ENCODE measurements at places on chromosomes 2 and 18.

GRCh38 chr2:195903956-195904355 lies 164.7 kb downstream of the DNAH7 start:
- no peak for DNase-seq

GRCh38 chr2:231966886-231967285 lies 5.4 kb downstream of the DIS3L2 start:
- no peak for DNase-seq

DNA sequence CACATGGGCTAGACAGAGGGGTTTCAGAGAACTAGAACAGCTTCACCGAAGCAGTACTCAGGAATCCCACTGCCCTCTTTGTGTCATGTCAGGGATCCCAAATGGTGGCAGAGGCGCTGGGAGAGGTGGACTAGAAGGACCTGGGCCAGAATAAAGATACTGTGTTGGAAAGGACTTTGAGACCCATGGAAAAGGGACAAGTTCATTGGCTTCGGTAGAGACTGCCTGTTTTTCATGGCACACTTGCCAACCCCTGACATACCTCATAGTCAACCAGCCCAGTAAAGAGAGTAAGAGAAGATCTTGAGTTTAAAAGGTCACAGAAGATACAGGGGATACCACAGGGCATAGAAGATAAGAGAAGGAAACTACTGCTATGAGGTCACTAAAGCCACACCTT lies 381.0 kb downstream of the RIT2 start:
- DNase-seq, result no peak

DNA sequence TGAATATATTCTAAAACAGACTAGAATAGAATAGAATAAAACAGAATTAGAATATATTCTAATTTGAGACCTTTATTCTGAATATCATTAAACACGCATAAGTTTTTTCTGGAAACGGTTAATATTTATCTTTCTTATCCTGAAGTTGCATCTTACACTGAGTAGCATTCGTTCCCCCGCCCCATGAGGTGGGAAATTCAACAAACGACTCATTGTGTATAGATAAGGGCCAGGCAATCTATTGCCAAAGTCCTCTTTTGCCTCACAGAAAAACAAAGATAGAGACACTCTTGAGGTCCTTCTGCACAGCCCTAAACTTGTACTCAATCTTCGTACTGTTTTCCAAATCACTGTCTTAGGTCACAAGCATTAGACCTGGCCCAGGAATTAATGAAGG lies 98.1 kb downstream of the COL6A3 start:
- DNase-seq, result no peak

DNA sequence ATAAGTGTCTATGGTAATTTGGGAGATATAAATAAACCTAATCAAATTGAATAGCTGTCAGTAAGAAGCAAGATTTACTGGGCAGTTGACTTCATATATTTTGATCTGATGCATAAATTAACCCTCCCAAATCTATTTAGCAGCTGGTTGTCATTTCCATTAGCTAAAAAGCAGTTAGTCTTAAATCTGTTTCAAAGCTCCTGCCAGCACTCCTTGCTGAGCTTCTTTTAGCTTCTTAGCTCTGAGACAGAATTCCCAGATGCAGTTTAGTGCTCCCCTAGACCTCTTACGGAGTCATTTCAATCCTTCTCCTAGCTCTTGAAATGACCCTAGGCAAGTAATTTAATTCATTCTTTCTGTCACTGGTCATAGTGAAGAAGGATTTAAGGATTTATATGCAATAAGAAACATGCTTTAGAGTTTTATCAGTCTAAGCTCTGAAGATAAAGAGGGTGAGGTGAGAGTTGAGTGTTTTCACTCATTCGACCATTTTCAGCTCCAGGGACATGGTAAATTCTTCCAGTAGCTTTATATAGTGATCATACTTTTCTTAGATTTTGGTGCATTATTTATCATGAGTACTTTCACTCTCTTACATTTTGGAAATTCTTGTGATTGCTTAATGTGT lies 98.9 kb downstream of the PHLPP1 start:
- no peak for DNase-seq

- DNase-seq, result no peak
Observed at GRCh38 chr2:219727771-219728429, 100.5 kb downstream of the SLC4A3 start.

GRCh38 chr18:9774150-9774549 lies 66.0 kb downstream of the RAB31 start:
- DNase-seq, result no peak

DNA sequence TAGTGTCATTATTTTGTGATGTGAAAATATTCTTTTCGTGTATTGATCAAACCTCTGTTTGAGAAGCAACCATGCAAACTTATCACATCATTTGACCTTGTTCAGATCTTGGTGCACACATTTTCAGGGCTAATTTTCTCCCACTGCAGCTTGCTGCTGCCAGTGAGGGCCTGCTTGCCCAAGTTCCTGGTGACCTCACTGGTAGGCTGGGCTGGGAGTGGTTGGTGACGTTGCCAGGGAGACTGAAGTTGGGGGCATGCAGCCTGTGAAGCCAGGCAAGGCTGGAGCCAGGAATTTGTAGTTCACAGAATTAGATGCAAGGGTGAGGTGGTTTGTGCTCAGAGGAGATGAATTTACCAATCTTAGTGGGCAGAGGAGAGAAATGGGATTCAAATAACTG lies 38.5 kb downstream of the PARD3B start:
- no peak for DNase-seq

DNA sequence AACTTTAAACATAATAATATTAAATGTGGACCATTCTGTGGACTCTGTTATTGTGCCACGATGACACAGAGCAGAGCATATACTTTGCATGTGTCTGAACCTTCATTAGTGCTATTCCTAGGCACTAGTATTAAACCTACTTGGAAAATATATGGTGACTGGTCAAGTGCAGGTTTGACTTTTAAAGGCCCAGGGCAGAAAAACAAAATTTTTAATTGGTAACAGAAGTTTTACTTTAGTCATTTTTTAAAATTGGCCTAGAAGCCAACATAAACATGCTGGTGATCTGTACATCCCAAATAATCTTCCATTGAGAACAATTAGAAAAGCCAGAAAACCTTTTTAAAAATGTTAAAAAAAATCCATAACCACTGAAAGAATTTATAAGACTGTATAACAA lies 16.6 kb downstream of the LDAH start:
- DNase-seq, result no peak

GRCh38 chr2:219671279-219671678 lies 43.8 kb downstream of the SLC4A3 start:
- no peak for DNase-seq

- DNase-seq, result no peak
Observed at GRCh38 chr2:85850451-85850850, 38.3 kb downstream of the ST3GAL5 start.

DNA sequence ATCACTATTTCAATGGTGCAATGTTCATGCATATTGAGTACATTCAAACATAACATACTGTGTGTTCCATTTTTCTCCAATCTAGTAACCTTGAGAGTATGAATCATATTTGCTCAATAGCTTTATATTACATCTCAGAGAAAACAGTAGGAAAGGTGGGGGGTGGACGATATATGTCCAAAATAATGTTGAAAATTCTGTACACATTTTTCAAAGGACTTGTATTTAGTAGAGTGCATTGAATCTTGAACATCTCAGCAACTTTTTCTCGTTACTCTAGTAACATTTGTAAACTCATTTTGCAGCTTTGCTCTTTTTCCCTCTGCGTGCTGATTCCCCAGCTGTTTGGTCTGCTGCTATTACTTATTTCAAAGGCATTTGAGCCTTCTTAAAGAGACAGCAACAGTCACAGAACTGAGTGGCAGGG lies 1487.0 kb downstream of the LRP1B start:
- no peak for DNase-seq

DNA sequence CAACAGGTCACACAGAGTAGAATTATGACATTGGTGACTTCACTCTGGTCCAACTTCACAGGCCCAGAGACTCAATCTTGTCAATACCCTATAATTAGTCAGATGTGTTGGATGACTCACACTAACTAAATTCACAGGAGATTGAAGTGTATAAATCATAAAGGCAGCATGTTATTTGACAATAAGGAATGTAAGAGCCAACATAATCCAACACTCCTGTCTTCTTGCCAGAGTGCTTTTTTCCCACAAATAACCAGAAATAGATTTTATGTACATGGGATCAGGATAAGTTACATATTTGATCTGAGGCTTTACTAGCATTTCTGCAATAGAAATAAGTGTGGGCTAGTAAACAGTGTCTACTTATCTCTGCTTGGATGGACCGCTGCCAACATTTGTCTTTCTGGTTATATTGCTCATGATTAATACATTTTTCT lies 42.2 kb upstream of the ZSWIM2 start:
- no peak for DNase-seq

- DNase-seq, result no peak
Observed at GRCh38 chr2:105776560-105776928, 31.8 kb downstream of the NCK2 start.

GRCh38 chr2:203706403-203706802 lies at the start of gene CD28:
Gene CD28 (plus strand): TSS chr2:203706639. CDS start chr2:203706697, 58 bp downstream.
- peak; percentile 92 for DNase-seq

- no peak for DNase-seq
Observed at GRCh38 chr2:67625690-67626475, 228.8 kb downstream of the ETAA1 start.

GRCh38 chr2:81196383-81196851 lies 891.9 kb upstream of the LRRTM1 start:
- DNase-seq, result no peak

DNA sequence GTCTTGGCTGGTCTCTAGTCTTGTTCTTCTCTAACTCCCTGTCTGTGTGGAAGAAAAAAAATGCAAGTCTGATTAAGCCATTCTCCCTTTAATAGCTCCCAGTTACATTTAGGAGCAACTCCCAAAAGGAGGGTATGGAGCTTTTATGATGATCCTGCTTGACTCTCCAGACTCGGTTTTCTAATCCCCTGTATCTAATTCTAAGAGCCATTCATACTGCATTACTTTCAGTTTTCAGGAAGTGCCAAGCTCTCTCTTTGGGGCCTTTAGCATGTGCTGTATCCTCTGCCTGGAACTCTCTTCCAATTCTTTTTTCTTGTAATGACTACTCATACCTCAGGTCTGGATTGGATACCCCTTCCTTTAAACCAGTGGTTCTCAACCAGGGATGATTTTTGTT lies 219.7 kb upstream of the SPRED2 start:
- no peak for DNase-seq

Measured in NK-92 treated with Interleukin-12 subunit alpha and Interleukin-12 subunit beta, amount 100 ng/mL, for 24 hours (cell line).